ENCODE measurements at places on chromosomes 1 and 21.
A peak's percentile ranks its signal among the peaks of the same experiment; 100 is the strongest.

DNA sequence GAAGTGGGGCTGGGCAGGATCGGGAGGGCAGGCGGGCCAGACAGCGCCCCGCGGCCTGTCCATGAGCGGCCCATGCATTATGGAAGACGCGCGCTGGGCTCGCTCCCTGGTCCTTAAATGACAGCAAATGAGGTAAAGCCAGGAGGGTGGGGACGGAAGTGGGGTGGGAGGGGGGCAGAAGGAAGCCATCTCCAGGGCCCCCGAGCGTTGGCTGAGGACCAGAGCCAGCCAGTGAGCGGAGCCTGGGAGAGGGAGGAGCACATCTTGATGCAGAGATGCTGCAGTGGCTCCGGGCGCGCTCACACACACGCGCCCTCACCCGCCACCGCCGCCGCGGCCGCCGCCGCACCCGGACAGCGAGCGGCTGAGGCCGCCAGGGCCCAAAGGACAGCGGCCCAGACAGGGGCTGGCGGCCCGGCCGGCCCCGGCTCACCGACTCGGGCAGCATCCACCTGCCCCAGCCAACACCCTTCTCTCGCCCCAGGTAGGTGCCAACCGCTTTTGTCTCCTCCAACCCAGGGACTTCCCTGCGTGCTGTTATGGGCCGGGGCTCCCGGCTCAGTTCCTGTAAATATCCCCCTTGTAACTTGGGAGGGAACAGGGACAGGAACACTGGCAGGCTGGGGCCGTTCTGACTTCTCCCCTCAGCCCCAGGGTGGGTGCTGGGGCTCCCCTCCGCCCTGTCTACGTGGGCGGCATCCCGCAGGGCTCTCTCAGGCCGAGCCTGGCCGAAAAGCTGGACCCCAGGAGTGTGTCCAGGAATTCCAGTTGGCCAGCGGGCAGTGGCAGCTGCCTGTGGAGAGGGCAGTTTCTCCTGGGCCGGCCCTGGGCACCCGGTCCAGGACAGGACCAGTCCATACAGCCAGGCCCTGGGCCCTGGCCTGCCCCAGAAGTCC, at the start of gene CNTN2:
Gene CNTN2, plus strand, starts transcription at position 302 of the 896 bp plus-strand sequence. CDS start 9,974 bp downstream, outside the sequence.
- DNase-seq: no peak

DNA sequence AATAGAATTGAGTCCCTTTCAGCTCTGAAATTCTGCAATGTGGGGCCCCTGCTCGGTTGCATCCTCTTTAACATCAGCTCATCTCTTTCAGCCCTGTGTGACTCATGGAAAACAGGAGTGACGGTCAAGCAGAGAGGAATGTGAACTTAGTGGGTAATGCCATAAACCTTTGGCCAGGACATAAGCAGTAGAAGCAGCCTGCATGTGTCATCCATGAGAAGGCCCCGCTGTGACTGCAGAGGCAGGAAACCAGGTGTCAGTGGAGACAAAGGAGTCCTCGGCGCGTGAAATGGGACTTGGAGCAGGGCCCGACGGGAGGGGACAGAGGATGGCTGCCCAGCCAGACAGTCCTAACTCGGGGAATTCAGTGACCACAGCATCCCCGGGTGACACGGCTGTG, 21.1 kb upstream of the EPHB2 start:
- peak; percentile 87 for DNase-seq

- DNase-seq: no peak
Observed at GRCh38 chr1:32221581-32221979, 573 bp downstream of the TMEM234 start.

- no peak for DNase-seq
Observed at GRCh38 chr1:184188037-184188436, 136.5 kb downstream of the TSEN15 start.

DNA sequence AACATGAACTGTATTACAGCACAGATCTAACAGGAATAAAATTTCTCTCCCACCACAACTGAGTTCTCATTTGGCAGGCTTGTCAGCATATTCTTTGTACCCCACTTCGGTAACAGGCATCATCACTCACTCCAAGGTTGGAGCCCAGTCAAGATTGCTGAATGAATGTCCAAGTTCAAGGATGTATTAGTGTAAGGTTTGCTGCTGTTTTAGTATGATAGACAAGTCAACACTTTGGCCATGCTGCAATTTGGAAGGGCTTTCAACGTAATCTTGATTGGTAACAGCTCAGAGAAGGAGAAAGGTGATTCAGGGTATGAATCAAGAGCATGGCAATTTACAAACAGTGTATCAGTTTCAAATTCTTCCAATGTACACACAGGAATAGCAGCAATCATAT, 6.8 kb downstream of the SSX2IP start:
- no peak for DNase-seq

GRCh38 chr1:167109125-167109524, 15.2 kb downstream of the STYXL2 start:
- peak; percentile 40 for DNase-seq

GRCh38 chr21:34565238-34565637, 49.7 kb downstream of the RCAN1 start:
- no peak for DNase-seq

DNA sequence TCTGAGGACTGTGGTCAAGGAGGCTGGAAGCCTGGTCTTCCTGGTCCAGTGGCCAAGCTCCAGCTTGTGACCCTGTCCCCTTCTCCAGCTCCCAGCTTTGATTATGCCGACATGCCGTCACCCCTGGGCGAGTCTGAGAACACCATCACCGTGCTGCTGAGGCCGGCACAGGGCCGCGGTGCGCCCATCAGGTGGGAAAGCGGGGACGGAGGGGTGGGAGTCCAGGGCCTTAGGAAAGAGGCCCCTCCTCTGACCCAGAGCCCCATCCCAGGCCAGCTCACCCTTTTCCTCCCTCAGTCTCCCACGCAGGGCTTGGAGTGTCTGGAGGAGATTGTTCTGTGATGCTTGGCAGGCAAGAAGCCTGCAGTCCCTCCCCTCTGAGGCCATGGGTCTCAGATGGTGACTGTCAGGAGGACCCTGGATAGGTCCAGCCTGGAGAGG, 43.6 kb downstream of the PTPRU start:
- DNase-seq: no peak

GRCh38 chr1:51442198-51442597, 76.9 kb downstream of the EPS15 start:
- no peak for DNase-seq

DNA sequence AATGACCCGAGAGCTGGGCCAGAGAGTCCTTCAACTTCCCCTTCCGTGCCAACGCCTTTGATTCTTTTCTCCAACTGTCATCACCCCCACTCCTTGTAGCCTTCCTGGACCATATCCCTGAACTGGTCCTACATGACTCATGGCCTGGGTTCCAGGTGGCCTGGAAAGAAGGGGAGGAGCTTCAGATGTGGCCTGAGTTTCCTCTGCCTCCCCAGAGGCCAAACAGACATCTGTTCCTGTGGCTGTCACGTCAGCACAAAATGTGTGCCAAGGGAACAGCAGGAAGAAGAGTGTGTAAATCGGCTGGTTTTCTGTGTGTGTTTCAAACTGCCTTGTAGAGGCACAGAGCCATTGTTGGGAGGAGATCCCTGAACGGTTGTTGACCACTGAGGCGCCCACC, 24.9 kb upstream of the KIRREL1 start:
- DNase-seq: peak; percentile 81

GRCh38 chr1:243980471-243980870, 70.6 kb upstream of the ZBTB18 start:
- no peak for DNase-seq

GRCh38 chr1:231016966-231017365, 23.1 kb downstream of the FAM89A start:
- DNase-seq: no peak

DNA sequence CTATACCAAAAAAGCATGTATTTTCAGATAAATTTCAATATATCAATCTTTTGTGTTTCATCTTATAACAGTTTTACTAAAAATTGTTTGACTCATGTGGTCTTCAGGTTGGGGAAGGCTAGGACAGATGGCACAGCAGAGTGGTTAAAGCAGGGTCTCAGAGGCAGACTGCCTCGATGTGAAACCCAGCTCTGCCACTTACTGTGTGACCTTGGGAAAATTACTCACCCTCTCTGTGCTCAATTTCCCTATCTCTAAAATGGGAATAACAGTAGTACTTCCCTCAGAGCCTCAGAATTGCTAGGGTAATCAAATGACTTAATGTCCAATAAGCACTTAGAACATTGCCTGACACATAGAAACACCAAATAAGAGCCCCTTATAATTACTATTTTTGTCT, 262.1 kb upstream of the FMN2 start:
- DNase-seq: no peak

DNA sequence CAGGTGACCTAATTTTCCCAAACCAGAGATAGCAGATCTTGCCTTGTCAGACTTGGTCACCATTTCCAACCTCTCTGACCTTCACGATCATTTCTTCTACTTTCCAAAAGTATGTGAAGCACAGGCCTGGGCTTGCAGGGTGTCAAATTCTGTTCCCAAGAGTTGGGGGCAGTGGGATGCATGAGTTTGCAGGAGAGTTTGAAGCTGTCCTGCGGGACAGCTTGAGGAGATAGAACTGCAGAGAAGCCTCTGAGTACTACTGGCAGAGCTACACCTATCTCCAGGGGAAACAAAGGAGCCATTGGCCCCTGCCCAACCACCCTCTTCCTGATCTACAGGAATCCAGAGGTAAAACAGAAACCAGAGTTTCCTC, 11.3 kb downstream of the TXNIP start:
- DNase-seq: no peak

- no peak for DNase-seq
Observed at GRCh38 chr1:186740324-186740723, 60.1 kb upstream of the PTGS2 start.

GRCh38 chr1:33819913-33820311, 44.0 kb upstream of the HMGB4 start:
- no peak for DNase-seq

GRCh38 chr1:19636065-19636464, 8.0 kb upstream of the NBL1 start:
- no peak for DNase-seq

DNA sequence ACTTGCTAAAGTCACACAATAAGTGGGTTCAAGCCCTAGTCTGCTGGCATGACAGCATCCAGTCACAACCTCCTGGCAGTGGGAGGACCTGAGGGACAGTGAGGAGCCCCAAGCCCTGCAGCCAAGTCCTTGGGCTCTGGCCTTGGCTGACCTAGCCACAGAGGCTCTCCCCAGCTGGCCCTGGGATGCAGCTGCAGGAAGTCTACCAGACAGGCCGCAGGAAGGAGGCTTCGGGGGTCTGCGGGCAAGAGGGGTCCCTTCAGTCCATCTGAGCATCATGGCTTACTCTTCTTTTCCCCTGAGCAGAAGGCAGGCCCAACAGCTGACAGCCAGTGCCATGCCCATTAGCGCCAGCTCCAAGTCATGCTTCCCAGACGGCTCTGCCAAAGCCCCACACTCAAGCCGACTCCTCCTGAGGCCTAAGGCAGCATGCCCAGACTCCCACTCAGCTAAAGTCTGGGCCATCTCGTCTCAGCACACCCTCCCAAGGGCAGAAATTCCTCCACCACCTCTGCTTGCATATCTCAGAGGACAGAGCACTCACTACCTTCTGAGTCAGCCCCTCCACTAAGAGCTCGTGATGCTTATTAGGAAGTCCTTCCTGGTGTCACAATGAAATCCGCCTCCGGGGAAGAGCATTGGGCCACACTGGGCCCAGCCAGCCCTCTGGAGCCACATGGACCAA, 20.1 kb downstream of the SLC1A7 start:
- no peak for DNase-seq

DNA sequence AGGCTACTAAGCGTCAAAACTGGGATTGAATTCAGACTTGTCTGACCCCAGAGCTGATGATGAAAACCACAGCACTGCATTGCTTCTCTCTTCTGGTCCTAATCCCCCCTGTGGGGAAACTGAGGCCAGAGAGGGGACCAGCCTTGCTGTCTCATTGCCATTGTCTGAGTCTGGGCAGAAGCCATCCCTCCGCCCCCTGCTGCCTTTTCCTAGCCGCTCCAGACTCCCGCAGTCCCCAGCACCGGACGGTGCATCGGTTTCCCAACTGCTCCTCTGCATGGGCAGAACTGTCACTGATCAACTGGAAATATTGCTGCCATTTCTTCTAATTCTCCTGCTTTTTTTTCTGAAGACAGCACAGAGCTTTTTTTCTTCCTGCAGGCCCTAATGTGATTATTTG, 157.4 kb downstream of the ACTL8 start:
- DNase-seq: no peak

DNA sequence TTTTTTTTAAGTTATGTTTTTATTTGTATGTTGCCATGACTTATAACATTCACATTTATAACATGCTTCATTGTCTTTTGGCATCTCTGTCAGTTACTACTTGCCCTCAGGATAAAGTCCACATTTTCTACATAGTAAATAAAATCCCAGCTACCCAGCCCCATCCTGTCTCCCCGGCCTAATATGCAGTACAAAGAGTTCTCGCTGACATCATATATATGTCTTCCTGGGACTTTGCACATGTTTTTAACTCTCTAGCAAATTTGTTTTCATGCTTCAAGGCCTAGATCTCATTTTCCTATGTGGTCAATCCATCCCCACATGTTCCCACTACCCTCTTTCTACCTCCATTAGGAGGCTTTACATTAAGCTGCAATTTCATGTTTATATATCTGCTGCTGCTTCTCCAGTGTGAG, 33.0 kb upstream of the IVNS1ABP start:
- no peak for DNase-seq

DNA sequence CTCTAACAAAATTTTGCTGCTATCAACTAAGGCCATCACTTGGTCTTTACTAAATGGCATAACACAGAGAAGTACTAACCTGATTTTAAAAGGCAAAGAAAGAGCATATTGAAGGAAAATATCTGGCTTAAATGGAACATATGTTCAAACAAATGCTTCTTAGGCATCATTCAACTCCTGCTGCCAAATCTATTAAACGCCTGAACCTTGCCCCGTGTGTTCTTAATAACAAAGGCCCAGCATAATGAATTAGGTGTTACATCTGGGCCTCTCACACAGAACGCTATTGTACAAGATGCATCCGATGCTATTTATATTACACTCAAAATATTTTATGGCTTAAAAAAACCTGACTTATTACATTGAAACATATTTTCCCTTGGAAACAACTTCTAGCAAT, 48.4 kb downstream of the B3GALNT2 start:
- no peak for DNase-seq

DNA sequence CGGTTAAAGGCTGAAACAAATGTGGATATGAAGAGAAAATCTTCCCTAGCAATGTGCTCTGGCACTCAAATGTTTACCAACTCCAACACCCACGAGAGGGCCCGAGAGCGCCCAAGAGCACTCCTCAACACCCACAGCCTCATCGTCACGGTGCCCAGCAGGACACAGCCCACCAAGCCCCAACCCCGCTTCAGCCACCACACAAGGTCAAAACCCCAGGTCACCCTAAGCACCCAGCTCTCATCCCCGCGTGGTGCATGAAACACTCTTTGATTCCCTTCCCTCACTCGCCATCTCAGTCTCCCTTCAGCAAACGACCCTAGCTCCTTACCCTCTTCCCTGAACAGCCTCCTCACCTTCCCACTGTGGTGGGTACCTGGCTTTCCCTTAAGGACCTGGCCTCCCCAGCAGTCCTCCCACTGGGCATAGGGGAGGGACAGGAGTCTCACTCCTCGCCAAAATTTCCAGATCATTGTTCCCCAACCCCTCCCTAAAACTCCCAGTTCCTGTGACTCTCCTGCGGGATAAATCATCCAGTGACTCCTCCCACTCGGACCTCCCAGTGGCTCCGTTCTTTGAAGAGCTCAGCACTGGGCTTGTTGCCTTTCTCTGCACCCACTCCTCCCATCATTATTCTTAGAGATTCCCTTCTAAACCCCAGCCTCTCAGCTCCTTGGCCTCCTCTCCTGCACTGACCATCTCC, 170.4 kb upstream of the SYT6 start:
- no peak for DNase-seq

GRCh38 chr1:7447736-7448135, 323.4 kb upstream of the VAMP3 start:
- no peak for DNase-seq

- DNase-seq: no peak
Observed at GRCh38 chr1:115539061-115539460, 102.7 kb upstream of the VANGL1 start.
